ENCODE measurements at places on chromosomes 6 and 20. TPM values are rescaled to one million over a fixed set of nuclear protein-coding genes. Genes with fewer than 3 reads are reported as not detected.

TP53TG5 gene
- total RNA-seq: 0.47 TPM

- no peak for DNase-seq
These were observed 145.6 kb upstream of the PTPN1 start for GRCh38 chr20:50364542-50364941.

DNA sequence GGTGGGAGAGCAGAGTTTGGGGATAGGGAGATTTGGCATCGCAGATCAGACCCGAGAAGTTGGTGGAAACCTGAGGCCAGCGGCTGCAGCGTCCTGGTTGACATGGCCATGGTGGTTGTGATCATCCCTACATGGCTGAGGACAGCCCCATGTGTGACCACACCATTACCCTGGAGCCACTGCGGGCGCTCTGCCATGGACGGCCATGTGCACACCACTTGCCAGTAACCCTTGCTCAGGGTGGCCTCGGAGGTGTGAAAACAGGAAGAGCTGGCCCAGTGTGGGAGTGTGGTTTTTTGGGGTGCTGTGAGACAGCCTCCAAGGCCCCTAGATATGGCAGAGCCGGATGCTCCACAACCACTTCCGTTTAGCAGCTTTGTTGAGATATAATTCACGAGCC is 64.4 kb downstream of the TMEM242 start:
- no peak for DNase-seq

ARMH2 gene
- total RNA-seq: 0.84 TPM

WFDC2 gene
- 3.0 TPM for total RNA-seq

DNA sequence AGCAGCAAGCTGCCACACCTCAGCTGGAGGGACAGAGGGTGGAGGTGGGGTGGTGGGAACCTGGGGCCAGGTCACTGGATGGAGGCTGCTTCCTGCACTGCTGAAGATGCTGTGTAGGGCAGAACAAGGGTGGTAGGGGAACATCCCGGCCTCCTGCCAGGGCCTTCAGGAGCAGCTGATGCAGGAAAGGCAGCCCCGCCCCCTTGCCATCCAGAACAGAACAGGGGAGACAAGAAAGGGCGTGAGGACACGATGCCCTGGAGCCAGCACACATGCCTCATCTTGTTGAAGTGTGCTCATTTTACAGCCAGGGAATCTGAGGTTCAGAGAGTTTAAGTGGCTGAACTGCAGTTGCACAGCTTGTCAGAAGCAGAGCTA is 43.1 kb upstream of the PHACTR3 start:
- DNase-seq: no peak

TREM1 gene
- 5.8 TPM for total RNA-seq

- DNase-seq: no peak
These were observed 28.1 kb downstream of the EPB41L1 start for GRCh38 chr20:36182604-36183154.

- DNase-seq: no peak
These were observed 43.3 kb downstream of the NOX3 start for GRCh38 chr6:155412335-155412734.

GRCh38 chr6:75450903-75451302 is 42.7 kb downstream of the FILIP1 start:
- no peak for DNase-seq

DNA sequence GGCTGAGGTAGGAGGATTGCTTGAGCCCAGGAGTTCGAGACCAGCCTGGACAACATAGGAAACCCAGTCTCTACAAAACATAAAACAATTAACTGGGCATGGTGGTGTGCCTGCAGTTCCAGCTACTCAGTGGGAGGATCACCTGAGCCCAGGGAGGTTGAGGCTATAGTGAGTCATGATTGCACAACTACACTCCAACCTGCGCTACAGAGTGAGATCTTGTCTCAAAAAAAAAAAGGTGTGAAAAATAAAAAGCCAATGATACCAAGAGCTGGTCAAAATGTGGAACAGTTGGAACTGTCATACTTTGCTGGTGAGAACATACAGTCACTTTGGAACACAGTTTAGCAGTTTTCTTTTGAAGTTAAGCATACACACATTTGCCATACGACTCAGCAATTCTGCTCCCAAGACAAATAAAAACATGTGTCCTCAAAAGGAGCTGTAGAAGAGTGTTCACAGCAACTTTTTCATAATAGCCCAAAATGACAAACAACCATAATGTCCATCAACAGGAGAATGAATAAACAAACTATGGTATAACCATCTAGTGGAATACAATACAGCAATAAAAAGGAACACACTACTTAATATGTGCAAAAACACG is 21.6 kb upstream of the FKBP5 start:
- no peak for DNase-seq

PMEPA1 gene
- total RNA-seq: 42.7 TPM

DNA sequence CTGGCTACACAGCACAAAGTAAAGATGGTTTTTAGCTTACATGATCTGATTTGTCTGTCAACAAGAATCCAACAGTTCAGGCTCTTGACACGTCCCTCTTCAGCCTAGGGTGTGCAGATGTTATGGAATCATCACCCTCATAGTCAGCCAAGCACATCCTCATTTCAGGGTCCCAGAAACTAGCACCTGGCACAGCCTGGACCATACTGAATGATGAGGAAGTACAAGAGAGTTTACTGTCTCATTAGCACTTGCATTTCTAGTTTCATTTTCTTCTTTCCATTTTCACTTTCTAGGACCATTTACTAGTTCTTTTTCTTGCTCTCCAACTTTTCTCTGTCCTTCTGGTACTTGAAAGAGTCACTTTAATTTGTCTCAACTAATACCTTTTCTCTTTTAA is 6.5 kb downstream of the RIPOR2 start:
- no peak for DNase-seq

GRCh38 chr6:134599079-134599478 is 281.2 kb upstream of the SGK1 start:
- DNase-seq: no peak

MCHR2 gene
- not detected for total RNA-seq

KHDRBS2 gene
- not detected for total RNA-seq

ZNF831 gene
- 1.9 TPM for total RNA-seq

- no peak for DNase-seq
These were observed 160.2 kb upstream of the SGK1 start for GRCh38 chr6:134477991-134478635.

DNA sequence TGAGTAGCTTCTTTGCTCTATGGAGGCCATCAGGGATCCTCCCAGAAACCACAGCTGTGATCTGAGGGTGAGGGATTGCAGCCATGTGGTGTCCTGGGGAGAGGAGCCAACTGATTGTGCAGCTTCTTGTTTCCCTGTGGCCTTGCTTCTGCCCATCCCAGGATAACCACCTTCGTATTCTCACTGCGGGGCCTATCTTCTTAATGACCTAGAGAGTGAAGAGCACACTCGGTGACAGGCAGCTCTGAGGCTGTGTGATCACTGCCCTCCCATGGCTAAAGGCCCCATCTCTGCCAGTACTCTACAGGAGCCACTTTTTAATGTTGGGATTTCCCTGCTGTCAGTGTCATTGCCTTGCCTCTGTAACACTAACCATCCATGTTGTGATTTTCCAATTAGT is 5.3 kb upstream of the RAET1L start:
- DNase-seq: no peak

GRCh38 chr20:38321959-38322598 is 18.1 kb downstream of the BPI start:
- DNase-seq: no peak

DNA sequence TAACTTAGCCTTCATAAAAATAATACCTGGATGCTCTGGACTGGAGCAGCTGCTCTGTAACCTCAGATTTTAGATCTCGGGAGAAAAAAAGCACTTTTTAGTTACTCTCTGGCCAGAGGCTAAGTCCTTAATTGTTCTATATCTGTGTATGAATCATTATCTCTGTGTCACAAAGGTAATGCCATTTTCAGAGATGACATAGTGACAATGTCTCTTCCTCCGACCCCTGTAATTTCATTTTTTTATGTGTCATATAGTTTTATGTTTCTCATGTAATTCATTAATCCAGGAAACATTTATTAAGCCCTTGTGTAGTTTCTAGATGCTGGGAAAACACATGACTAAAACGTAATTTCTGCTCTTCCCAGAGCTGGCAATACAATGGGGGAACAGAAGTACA is 55.6 kb downstream of the SENP6 start:
- no peak for DNase-seq

BTNL2 gene
- total RNA-seq: not detected

GRCh38 chr6:90048206-90048967 is 154.1 kb downstream of the GJA10 start:
- no peak for DNase-seq

DNA sequence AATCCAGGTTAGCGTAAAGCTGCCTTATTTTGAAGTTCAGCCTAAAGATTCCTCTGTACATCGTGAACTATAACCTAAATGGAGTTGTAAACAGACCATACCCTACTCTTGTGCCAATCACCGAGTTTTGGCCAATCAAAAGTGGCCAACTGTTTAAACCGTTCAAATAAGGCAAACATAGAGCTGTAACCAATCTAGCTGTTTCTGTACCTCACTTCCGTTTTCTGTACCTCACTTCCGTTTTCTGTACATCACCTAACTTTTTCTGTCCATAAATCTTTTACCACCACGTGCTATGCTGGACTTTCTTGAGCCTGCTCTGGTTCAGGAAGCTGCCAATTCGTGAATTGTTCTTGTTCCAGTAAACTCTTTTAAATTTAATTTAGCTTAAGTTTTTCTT is 39.7 kb downstream of the LBP start:
- DNase-seq: no peak

TRIM15 gene
- not detected for total RNA-seq

APMAP gene
- total RNA-seq: 337 TPM

DNA sequence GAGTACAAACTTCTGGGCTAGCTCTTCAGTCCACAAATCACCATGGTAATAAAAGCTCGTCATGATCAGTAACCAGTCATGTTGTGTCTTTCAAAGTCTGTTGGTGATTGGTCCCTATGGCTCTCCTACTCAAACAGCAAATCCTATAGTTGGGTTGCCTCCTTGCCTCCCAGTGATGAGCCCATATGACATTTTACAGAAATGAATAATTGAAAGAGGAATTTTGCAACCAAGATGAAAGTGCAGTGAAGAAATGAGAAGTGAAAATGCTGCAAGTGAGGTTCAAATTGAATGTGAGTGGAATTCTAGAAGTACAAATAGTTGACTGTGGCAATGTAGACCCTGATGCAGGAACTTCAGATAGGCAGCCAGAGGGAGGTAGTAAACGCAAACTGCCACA is 5.1 kb upstream of the SIRPD start:
- DNase-seq: no peak

LY6G6D gene
- not detected for total RNA-seq

PAK5 gene
- not detected for total RNA-seq

- no peak for DNase-seq
These were observed 11.5 kb upstream of the TMEM244 start for GRCh38 chr6:129872586-129872985.

- no peak for DNase-seq
These were observed 160.2 kb downstream of the BTBD3 start for GRCh38 chr20:12077875-12078274.
